ENCODE measurements at places on chromosomes 2 and 18.

DNA sequence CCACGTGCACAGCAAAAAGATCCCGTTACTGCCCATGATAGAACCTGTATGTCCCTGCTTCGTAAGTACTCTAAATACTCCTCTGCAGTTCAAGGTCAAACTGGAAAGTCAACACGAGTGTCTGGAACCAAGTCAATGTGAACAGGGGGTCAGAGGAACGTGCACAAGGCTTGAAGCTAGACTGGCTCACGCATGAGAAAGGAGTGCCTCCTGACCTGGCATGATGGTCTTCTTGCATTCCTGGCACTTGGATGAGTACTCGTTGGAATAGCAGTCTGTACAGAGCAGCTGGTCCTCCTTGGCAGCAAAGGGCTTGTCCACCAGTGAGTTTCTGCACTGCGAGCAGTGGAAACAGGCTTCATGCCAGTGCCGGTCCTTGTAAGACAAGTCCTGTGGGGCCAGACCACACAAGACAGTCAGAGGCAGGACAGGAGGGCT lies 25.5 kb downstream of the FHL2 start:
- DNase-seq, result no peak

DNA sequence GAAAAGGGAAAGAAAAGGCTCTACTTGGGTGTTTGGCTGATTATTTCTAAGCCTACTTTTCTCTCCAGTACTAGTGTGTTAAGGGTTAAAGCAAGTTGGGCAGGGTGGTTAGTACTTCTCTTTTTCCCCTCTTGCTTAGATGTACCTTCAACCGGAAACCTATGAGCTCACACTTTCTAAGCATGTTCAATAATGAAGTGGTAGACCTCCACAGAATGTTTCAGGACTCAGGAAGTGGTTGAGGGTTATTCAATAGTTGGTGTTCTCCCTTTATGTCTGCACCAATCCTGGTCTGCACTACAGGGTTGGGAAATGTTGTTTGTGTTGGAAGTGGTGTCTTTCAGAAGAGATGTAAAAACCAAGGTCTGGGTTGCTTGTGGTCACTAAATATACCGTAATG lies 137.1 kb downstream of the ZEB2 start:
- no peak for DNase-seq

DNA sequence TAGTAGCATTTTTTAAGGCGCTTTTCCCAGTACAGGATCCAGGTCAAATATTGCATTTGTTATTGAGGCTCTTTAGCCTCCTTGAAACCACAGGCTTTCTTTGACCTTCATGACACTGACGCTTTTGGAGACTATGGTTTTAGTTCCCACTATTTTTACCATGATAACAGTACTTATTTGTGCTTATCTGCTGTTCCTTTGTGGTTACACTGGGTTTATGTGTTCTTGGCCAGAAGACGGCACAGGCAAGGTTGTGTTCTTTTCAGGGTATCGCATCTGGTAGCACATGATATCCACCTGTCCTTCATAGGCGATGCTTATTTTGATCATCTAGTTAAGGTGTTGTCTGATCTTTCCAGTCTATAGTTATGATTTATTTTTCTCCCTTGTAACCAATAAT lies 16.8 kb upstream of the MBOAT2 start:
- DNase-seq, result no peak

DNA sequence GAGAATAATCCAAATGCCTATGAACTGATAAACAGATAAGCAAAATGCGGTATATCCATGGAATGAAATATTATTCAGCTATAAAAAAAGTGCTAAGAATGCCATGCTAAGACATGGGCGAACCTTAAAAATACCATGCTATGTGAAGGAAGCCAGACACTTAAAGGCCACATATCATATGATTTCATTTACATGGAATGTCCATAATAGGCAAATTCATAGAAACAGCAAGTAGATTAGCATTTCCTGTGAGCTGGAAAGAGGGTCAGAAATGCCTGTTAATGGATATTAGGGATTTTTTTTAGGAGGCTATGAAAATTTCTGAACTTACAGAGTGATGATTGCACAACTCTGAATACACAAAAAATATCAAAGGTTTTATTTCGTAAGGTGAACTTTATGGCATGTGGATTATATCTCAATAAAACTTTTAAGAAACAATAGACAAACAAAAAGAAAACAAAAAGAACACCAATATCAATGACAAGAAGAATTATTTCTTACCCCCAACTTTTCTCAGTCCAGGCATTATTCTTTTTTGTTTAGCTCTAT lies 1207.7 kb downstream of the SUCLG1 start:
- no peak for DNase-seq

DNA sequence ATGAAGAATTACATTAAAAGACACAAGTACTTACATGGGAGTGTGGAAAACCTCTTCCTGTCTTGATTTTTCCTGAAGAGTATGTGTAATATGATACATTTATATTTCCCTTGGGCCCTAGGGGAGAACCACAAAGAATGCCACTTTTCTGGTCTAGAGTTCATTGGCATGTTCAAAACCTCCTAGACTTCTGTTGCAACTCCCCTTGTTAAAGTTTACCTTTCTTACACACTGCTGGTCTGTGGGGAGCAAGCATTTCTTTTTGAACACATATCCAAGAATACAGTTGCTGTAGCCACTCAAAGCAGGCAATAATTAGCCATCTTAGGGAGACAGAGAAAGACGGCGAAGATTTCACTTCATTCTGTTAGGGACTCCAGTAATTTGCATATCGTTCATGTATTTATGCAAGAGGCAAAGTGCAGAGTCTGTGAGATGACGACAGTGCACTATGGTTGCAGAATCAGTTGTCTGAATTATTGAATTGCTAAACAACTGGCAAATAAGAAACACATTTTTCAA lies 103.5 kb downstream of the NOL4 start:
- DNase-seq, result peak; percentile 25

- DNase-seq, result no peak
These were observed 220.1 kb upstream of the CTAGE1 start for GRCh38 chr18:22637787-22638186.

- DNase-seq, result no peak
These were observed 161.3 kb downstream of the DNER start for GRCh38 chr2:229553091-229553490.

GRCh38 chr18:48934723-48935432 lies 15.9 kb downstream of the SMAD7 start:
- no peak for DNase-seq

- DNase-seq, result no peak
These were observed 61.6 kb downstream of the TRIB2 start for GRCh38 chr2:12778369-12778768.

GRCh38 chr2:28101123-28101522 lies 210.6 kb downstream of the BABAM2 start:
- DNase-seq, result no peak

- DNase-seq, result no peak
These were observed 39.8 kb upstream of the PXDN start for GRCh38 chr2:1784087-1784486.

GRCh38 chr2:208466920-208467298 lies 60.3 kb downstream of the PTH2R start:
- DNase-seq, result no peak

- no peak for DNase-seq
These were observed 14.6 kb downstream of the EML4 start for GRCh38 chr2:42183775-42184174.

DNA sequence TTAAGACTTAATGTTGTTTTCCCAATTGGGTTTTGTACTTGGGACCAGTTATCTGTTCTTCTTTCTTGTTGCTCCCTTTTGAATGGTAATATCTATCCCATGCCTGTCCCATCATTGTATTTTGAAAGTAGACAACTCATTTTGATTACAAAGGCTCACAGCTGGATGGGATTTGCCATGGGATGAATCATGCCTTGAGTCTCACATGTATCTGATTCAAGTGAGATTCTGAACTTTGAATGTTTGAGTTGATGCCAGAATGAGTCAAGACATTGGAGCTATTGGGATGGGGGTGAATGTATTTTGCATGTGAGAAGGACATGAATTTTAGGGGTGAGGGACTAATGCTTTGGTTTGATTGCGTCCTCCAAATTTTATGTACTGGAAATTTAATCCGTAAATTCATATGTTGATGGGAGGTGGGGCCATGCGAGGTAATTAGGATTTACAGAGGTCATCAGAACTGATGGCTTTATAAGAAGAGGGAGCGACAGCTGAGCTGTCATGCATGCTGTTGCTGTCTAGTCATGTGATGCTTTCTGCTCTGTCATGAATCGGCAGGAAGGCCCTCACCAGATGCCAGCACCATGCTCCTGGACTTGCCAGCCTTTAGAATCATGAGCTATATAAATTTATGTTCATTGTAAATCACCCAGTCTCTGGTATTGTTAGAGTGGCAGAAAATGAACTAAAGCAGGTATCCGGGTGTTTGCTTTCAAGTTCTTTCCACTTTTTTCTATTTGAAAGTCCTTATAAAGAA lies 741.3 kb upstream of the RAB6C start:
- DNase-seq, result no peak

GRCh38 chr2:45237850-45238542 lies 228.7 kb upstream of the SIX2 start:
- peak; percentile 13 for DNase-seq

DNA sequence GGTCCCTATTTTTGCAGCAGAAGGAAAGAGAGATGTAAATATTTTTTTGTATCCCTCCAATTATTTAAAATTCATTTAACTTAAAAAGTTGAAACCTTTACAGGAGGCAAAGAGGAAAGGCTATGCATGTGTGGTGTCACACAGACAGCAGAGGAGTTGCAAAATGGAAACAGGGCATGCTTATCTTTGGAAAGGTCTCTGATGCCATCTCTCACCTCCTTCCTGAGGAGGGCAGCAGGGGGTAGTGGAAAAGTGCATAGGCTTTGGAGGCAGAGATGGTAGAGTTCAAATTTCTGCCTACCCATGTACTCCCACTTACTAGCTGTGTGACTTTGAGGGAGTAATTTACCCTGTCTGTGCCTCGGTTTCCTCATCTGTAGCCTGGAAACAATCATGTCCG lies 99.6 kb upstream of the MCFD2 start:
- no peak for DNase-seq

GRCh38 chr2:178043266-178043665 lies 29.3 kb downstream of the PDE11A start:
- DNase-seq, result no peak

- DNase-seq, result no peak
These were observed 188.0 kb upstream of the TCF4 start for GRCh38 chr18:55775972-55776371.

GRCh38 chr2:217954469-217954868 lies 48.3 kb downstream of the TNS1 start:
- DNase-seq, result peak; percentile 88

DNA sequence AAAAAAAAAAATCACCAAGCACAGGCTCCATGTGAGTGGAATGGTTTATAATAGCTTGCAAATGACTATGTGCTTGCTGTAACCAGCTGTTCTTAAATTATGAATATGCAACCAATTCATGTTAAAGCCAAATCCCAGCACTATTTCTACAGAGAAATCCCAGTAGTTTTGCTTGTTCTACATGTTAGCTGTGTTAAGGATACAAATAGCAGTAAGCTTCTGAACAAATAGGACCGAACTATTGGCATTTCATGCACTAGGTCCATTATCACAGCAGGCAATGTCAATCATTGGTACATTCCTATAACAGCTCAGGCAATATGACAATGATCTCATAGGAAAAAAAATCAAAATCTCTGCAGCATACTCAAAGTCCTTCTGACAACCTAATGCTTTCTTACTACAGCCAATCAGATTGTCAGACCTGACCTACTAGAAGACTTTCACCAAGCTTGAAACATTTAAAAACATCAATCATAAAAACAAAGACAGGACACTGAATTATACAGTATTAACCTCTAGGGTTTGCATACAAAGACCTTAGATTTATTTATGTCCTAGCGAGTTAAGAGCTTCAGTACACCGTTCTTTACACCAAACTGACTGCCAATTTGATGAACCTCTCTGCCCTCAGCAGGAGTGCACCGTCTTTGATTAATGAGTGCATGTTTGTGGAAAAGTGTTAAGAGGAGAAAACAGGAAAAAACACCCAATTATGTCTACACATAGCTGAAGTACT lies 6.4 kb downstream of the BAZ2B start:
- no peak for DNase-seq

- DNase-seq, result no peak
These were observed 143.2 kb upstream of the SETBP1 start for GRCh38 chr18:44537526-44537925.

DNA sequence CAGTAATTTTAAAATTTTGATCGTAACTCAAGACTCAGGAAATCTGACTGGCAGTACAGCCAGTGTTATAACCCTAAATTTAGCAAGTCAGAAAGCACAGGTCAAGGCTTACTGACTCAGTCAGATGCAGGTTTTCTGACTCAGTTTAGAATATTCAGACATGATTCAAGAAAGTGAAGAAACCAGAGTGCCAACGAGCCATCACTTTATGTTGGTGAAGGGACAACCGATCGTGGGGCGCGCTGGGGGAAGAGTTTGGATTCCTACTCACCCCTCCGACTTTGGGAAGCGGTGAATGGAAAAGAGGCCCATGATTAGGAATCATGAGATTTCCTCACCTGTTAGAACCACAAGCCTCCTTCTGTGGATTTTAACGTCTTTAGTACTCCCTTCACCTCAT lies 998 bp downstream of the RNF149 start:
- DNase-seq, result no peak

DNA sequence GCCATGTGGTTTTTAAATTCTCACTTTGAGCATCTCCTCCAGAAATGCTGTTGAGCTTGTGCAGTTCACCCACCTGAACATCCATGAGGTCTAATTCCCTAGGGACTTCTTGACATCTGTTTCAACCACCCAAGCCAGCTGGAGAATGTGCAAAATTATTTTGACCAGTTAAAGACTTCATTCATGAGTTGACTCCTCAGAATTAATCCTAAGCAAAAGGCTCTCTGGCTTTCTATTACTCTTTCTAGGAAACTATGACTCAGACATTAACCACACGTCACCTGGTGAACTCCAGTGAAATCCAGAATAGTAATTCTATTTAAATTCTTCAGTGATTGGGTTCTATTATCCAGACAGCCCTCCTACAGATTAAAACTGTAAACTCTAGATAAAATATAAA lies 247.5 kb downstream of the NBAS start:
- DNase-seq, result no peak

- peak; percentile 29 for DNase-seq
These were observed 174.9 kb downstream of the EPHA4 start for GRCh38 chr2:221397187-221397586.

DNA sequence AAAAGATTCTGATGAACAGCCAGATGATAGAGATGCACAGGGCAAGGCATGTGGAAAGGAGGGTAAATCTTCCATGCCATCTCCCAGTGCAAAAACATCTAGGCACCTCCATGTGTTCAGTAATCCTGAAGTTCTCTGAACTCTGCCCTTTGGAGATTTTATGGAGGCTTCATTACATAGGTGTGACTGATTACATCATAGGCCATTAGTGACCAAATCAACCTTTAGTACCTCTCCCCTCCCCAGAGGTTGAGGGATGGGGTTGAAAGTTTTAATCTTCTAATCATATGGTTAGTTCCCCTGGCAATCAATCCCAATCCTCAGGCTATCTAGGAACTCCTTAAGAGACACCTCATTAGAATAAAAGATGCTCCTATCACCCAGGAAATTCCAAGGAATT lies 2190.2 kb upstream of the PIK3C3 start:
- no peak for DNase-seq

- DNase-seq, result no peak
These were observed 141.2 kb upstream of the TACR1 start for GRCh38 chr2:75340560-75340959.

- DNase-seq, result no peak
These were observed 26.8 kb downstream of the ACMSD start for GRCh38 chr2:134865067-134865787.

Measured in DMS153 (cell line).